ENCODE measurements at places on chromosomes 2 and 18. TPM values are rescaled to one million over a fixed set of nuclear protein-coding genes. Genes with fewer than 3 reads are reported as not detected.

DNA sequence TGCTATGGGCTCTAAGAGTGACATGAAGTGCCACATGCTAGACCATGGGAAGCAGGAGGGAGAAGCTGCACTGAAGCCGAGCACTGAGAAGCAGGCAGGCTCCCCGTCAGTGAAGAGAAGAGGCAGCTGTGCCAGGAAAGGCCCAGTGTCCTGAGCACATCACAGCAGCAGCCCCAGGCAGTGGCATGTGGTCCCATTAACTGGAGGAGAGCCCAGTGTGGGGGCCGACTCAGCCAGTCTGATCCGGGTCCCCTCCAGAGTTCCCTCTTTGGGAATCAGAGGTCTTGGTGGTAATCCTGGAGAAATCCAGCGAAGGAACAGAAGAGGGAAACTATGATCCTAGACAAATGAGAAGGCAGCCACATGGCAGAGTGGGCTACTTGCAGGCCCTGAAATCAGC lies 96.7 kb upstream of the ACAA2 start:
- no peak for DNase-seq

SLC25A12 gene
- 83.6 TPM for total RNA-seq

DNA sequence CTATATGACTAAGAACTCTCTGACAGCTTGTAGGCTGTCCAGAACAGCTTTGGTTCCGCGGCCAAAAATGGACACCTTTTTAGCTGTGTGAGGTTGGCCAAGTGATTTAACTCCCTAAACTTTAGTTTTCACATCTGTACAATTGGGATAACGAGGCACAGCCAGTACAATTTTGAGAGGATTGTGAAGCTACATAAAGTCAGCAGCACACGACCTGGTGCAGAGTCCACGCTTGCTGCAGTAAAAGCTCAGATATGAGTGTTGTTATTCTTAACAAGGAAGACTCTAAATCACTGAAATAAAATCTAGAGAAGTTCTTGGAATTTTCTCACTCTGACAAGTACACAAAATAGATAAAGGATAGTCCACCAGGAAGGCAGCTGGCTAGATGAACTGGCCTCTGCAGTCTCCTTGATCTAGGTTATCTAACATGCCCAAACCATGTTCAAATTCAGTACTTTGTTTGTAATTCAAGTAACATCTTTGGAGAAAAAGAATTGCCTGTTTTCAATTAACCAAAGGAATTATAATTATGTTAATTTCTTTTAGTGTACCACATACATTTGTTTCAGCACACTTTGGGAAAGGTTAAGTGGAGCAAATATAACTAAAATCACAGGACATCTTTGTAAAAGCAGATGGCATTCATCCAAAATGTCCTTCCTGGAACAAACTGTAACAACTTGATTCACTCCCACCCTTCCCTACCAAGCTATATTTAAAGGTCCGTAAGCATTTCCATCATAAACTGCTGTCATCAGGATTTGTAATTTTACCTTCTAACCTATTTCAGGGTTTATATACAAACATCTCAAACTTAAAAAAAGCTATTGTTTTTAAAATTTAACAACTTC lies 201.7 kb upstream of the STK17B start:
- no peak for DNase-seq

GRCh38 chr2:202122980-202123720 lies 50.1 kb downstream of the KIAA2012 start:
- DNase-seq: no peak

- DNase-seq: no peak
Observed at GRCh38 chr2:165239856-165240515, 772 bp downstream of the SCN2A start.

DNA sequence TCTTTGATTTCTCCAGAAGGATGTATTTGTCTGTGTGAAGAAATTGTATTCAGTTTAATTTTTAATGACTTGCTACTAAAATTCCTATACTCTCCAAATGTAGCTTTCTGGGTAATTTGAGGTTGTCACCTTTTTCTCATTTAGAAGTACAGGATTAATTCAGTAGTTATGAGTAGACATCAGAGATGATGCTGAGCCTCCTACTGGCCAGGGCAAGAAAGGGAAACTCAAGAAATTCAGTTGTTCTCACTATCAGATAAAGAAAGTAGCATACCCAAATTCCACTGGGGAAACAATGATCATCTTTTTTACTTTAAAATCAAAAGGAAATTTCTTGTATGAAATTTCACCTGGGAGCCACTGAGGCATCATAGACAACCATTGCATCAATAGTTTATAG lies 199.4 kb downstream of the SATB2 start:
- no peak for DNase-seq

DNA sequence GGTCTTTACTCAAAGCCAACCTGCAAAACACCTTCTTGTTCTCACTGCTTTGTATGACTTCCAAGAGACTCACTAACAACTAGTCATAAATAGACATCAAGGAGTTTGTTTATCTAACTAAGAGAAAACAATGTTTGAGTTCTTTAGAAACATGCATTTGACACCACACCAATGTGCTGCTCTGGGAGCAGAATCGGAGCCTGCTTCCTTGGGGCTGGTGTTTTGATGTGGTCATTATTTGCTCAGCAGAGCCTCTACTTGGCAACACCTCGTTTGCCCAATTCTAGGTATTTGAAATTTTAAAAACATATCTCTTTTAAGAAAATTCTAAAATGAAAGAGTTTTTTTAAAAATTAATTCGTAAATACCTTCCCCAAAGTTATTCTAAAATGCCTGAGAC lies 167.5 kb downstream of the BCL2 start:
- DNase-seq: no peak

GRCh38 chr2:181366675-181367175 lies 90.5 kb upstream of the ITGA4 start:
- no peak for DNase-seq

- no peak for DNase-seq
Observed at GRCh38 chr2:146669735-146670134, 1175.1 kb upstream of the ACVR2A start.

DNA sequence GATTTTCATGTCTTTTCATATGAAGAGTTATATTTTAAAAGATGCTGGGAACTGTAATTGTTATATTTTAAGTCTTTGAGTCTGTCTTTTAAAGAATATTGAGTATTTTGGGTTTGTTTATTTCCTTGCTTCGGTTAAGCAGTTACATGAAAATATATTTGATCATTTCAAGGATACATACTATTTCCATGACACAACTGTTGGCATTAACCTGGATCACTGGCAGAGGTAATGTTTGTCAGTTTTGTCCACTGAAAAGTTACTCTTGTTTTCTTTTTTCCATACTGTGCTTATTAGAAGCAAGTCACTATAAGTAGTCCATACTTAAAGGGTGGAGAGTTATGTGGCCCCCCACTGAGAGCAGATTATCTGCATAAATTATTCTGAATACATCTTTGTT lies 1142.0 kb upstream of the TMEFF2 start:
- no peak for DNase-seq

DNA sequence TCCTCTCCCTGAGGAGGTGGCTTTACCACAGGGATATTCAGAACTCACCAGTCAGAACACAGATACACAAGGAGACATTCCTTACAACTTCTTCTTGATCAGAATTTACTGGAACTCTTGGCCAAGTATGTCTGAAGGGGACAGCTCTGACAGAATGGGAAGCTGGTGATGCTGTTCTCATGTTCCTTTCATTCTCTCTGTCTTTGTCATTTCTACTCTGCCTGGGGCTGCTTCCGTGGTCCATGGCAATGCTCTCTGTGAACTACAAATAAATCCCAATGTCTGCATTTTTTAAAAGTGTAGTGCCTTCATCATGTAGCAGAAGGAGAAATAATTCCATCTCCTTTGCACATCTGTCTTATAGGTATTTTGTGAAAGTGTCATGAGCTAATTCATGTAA lies 730.3 kb downstream of the CNTNAP5 start:
- DNase-seq: no peak

RND3 gene
- total RNA-seq: 8.8 TPM

HMSD gene
- not detected for total RNA-seq

QPCT gene
- 1.4 TPM for total RNA-seq

DNA sequence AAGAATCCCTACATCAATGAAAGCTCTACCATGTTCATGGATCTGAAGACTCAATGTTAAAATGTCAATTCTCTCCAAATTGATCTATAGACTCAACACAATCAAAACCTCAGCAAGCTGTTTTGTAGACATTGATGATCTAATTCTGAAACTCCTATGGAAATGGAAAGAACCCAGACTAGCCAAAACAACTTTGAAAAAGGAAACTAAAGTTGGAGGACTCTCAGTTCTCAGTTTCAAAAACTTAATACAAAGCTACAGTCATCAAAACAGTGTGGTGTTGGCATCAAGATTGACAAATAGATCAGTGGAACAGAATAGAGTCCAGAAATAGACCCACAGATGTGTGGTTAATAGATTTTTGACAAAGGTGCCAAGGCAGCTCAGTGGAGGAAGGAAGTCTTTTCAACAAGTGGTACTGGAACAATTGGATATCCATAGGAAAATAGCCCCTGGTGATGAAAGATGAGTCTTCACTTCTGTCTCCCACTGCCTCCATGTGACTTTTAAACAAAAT lies 30.4 kb downstream of the LBH start:
- DNase-seq: no peak

ADRA2B gene
- 1.6 TPM for total RNA-seq

ZEB2 gene
- total RNA-seq: 30.5 TPM

DNA sequence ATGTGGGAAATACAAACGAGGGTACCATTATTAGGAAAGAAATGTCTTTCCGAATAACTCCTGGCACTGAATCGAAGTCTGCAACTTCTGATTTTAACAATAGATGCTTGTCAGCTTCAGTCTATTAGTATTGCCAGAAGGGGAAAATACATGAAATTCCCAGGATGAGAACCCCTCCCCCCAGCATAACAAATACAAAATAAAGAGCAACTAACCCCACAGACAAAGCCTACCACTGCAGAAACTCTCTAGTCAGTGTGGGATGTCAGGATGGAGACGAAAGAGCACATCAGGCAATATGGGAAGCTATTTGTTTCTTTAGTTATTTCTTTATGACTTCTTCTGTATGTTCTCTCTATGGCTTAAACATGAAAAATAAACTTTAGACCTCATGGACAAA lies 365.0 kb upstream of the CDH2 start:
- DNase-seq: no peak

Measured in psoas muscle (tissue), 8 donors.